ENCODE measurements at places on chromosomes 11 and 22. TPM values are rescaled to one million over a fixed set of nuclear protein-coding genes. Genes with fewer than 3 reads are reported as not detected.

KDELR3 gene
- 52.9 TPM for total RNA-seq

- DNase-seq, result peak; percentile 54
- peak overlapping the region; percentile 82 for H3K27ac ChIP-seq
- H3K27me3 ChIP-seq, result no peaks in the 10 kb centered on the region
- H3K4me1 ChIP-seq, result peaks cover 19% of the 10 kb centered on the region
- H3K4me3 ChIP-seq, result no peak overlapping the region
Observed at GRCh38 chr11:69131121-69131566, 24.6 kb upstream of the SMIM38 start.

ARHGAP32 gene
- total RNA-seq, result 13.8 TPM

- H3K36me3 ChIP-seq, result no peaks in the 10 kb centered on the region
- H3K4me3 ChIP-seq, result no peak overlapping the region
- H3K27ac ChIP-seq, result no peak overlapping the region
- H3K27me3 ChIP-seq, result no peaks in the 10 kb centered on the region
Observed at GRCh38 chr11:115941481-115941993, 437.3 kb upstream of the CADM1 start.

DNA sequence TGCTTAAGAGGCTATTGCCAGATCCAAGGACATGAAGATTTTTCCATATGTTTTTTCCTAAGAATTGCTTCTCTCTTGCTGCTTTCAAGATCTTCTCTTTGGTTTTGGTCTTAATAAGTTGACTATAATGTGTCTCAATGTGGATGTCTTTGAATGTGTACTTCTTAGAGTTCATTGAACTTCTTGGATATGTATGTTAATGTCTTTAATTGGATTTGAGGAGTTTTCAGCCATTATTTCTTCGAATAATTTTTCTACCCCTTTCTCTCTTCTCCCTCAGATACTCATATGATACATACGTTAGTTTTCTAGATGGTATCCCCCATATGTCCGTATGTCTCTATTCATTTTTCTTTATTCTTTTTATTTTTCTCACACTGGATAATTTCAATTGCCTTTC lies 13.2 kb downstream of the CABIN1 start:
- H3K4me1 ChIP-seq, result peaks cover 7% of the 10 kb centered on the region
- H3K36me3 ChIP-seq, result no peaks in the 10 kb centered on the region
- H3K4me3 ChIP-seq, result no peak overlapping the region
- no peak for DNase-seq
- H3K27me3 ChIP-seq, result no peaks in the 10 kb centered on the region

GRCh38 chr22:38739300-38740055 lies 16.3 kb downstream of the SUN2 start:
- H3K36me3 ChIP-seq, result peaks cover 93% of the 10 kb centered on the region
- H3K4me3 ChIP-seq, result no peak overlapping the region
- no peaks in the 10 kb centered on the region for H3K4me1 ChIP-seq
- no peak overlapping the region for H3K27ac ChIP-seq
- H3K27me3 ChIP-seq, result no peaks in the 10 kb centered on the region

DNA sequence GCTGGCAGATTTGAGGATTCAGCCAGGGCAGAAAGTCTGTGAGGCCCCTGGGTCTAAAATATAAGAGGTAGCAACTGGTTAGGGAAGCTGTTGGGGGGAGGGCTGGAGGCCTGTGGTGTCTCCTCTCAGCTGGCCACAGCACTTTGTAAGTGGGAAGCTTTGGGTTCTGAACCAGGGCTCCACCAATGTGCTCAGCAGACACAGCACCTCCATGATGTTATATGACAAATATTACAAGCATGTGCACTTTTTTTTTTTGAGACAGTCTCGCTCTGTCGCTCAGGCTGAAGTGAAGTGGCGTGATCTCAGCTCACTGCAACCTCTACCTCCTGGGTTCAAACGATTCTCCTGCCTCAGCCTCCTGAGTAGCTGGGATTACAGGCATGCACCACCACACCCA lies 8.0 kb downstream of the ARHGAP1 start:
- H3K27me3 ChIP-seq, result no peaks in the 10 kb centered on the region
- peaks cover 43% of the 10 kb centered on the region for H3K4me1 ChIP-seq

GLYAT gene
- not detected for total RNA-seq
